ENCODE measurements at places on chromosomes 3 and 15.
A peak's percentile ranks its signal among the peaks of the same experiment; 100 is the strongest.

GRCh38 chr3:177498037-177498857 is 301.0 kb upstream of the TBL1XR1 start:
- no peak for DNase-seq

GRCh38 chr3:140532793-140533330 is 145.0 kb upstream of the TRIM42 start:
- no peak for DNase-seq

GRCh38 chr3:120821426-120821825 is 78.9 kb downstream of the GTF2E1 start:
- no peak for DNase-seq

DNA sequence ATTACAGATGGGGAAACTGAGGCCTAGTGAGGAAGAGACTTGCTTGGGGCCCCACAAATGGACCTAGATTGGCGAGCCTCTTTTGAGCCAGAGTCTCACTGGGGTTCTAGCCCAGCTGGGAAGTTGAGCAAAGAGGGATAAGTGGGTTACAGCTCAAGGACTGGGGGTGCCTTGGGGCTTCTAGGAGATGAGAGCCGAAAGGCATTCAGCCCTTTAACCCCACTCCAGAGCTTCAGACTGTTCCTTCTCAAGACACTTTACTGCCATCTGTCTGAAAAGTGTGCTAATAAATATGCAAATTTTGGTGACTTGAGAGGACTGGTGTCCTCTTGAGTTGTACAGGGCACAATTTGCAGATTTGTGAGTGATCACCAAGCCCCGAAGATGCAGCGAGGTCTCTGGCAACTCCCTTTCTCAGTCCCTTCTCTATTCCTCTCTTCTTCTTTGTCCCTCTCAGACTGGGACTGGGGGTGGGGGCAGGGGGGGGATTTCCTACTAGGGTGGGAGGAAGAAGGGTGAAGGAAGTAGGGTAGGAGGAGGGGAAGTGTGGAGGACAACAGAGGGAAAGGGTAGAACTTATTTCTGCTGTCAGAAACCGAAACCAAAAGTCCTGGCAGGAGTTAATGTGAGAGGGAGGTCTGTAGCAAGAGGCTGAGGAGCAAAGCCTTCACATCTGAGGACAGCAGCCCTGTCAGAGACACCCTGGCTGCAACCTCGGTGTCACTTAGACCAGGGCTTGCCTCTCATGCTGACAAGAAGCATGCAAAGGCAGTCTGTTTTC is 16.2 kb upstream of the ANKDD1A start:
- DNase-seq: peak; percentile 30

DNA sequence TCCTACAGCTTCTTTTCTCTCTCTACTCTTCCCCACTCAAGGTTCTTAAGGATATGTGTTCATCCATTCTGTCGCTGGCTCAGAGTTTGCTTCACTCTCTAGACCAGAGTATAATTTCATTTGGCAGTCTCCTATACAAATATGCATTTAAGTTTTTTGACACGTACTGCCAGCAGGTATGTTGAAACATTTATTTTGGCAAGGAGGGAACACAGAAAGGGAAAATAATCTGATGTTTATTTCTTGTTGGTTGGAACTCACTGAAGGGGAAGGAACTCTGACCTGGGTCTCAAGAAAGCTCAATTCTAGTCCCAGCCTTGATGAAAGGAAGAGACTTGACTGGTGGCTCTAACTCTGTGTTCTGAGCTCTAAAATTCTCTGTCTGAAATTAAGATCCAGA is 21.6 kb downstream of the FANCD2 start:
- no peak for DNase-seq

DNA sequence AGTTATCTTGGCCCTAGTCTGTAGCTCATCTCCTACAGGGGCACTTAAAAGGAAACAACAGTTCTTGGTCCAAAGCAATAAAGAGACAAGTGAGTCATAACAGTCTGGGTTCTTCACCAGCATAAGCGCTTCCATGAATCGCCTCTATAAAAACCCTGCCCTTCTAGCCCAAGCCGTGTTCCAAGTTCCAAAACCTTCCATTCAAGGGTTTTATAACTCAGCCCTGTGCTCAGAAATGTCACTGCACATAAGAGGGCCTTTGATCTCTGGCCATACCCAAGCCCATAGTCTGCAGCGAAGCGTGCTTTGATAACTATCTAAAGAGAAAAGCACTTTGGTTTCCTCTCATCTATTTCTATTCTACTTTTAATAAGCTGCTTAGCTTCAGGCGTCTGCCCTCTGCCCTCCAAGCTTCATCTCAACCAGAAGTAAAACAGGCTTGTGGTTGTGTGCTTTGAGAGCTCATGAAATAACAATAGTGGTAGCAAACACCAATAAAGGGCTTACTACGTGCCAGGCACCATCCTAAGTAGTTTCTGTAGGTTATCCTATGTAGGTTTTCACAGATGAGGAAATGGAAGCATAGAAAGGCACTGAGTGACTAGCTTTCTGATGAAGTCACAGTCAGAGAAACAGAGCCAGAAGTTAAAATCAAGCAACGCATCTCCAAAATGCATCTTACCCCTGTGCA is 64.0 kb upstream of the AKAP13 start:
- peak; percentile 35 for DNase-seq

DNA sequence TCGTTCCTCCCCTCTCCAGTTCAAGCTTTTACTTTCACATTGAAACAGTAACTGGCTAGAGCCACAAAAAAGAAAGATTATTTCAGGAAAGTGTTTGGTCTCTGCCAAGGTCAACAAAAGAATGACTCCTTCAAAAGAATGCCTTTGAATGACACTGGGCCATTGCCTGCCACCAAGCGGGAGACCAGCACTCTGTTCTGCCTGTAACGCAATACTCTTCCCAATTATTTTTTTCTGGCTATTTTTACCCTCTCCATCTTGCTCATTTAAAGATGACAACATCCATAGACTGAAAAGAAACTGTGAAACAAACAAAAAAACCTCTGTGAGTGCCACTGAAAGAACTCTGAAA is 37.3 kb downstream of the EHHADH start:
- no peak for DNase-seq

GRCh38 chr3:14460342-14461005 is 58.1 kb downstream of the SLC6A6 start:
- no peak for DNase-seq

GRCh38 chr3:113556316-113556945 is 24.1 kb downstream of the SIDT1 start:
- DNase-seq: no peak

- no peak for DNase-seq
Measured at GRCh38 chr3:39641274-39641673, 168.1 kb upstream of the MYRIP start.

- DNase-seq: no peak
Measured at GRCh38 chr3:57434041-57434440, 110.1 kb downstream of the DNAH12 start.

GRCh38 chr3:72008226-72008996 is 223.5 kb upstream of the PROK2 start:
- DNase-seq: no peak

- DNase-seq: peak; percentile 25
Measured at GRCh38 chr3:195540027-195540426, 3.1 kb downstream of the PPP1R2 start.

DNA sequence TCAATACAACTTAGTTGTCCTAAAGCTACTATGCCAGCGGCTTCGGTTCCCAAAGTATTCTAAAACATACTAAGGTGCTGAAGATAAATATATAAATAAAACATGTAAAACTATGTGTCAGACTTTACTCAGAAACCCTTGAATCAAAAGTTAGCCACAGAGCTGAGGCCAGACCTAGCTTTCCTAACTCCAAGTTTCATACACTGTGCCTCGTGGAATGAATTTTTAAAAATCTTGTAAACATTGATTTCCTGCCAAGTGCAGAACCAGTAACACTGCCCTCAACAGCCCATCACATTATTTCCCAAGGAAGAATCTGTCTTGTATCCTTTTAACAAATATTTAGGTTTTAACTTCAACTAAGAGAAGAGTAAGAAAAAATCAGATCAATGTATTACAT is 36.4 kb downstream of the TAMM41 start:
- no peak for DNase-seq

DNA sequence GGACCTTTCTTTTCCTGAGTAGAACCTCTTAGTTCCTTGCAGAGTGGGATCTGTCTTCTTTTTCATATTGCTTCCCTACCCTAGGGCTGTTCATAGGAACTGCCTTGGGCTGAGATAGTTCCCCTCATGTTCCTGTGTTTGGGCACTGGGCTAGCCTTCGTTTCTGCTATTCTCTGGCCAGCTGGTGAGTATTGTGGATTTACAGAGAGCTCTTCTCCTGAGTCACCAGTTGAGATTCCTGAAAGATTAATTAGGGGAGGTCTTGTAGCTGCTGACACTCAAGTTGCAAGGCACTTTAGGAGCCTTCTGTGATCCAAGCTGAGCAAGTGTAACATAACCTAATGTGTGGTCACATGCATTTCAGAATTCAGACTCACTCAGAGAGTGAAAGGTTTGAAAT is 30.7 kb downstream of the CHD2 start:
- no peak for DNase-seq

DNA sequence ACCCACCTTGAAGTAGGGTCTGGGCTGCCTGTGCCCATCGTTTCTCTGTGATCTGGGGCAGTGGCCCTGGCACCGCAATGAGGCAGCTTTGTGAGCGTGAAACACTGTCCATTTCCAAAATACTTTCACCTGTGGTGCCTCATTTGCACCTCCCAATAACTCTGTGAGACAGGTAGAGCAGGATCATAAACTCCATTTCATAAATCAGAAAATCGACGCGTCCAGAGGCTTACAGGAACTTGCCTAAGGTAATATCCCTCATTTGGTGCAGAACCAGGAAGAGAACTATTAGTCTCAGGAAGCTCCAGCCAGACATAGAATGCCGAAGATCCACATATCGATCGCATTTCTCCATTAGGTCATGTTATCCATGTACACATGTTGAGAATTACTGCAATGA is 38.2 kb upstream of the SEMA4B start:
- no peak for DNase-seq

- DNase-seq: peak; percentile 28
Measured at GRCh38 chr3:196942915-196943277, 568 bp upstream of the NCBP2 start.

- DNase-seq: no peak
Measured at GRCh38 chr3:190941694-190942260, 79.3 kb upstream of the GMNC start.

DNA sequence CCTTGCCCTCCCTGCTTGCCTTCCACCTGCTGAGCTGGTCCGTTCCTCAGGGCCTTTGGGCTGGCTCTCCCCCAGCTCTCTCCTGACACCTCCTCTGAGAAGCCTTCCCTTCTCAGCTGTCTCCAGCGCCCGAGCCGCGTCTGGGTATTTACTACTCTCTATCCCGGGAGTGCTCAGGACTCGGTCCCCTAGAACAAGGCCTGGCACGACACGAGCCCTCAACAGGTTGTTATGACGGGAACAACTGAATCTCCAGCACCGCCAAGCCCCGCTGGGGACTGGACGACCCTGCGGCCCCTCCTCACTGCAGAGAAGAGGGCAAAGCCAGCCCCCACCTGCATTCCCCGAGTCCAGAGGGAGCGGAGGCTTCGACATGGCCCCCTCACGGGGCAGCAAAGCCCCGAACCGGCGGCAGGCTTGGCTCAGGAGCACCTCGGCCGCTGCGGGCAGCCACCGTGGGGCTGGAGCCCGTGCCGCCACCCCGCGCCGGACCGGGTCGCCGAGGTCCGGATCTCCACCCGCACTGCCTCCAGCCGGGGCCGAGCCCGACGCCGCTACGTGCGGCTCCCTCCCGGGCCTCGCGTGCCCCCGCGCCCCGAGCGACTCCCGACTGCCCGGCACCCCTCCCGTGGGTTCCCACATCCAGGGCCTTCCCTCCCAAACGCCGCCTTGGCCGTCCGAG is 792 bp downstream of the TPRA1 start:
- peak; percentile 30 for DNase-seq

GRCh38 chr3:115922681-115923347 is 299.5 kb downstream of the GAP43 start:
- DNase-seq: no peak

- no peak for DNase-seq
Measured at GRCh38 chr15:47136236-47136635, 581.1 kb upstream of the SEMA6D start.

- no peak for DNase-seq
Measured at GRCh38 chr3:192373586-192373985, 353.8 kb downstream of the FGF12 start.

DNA sequence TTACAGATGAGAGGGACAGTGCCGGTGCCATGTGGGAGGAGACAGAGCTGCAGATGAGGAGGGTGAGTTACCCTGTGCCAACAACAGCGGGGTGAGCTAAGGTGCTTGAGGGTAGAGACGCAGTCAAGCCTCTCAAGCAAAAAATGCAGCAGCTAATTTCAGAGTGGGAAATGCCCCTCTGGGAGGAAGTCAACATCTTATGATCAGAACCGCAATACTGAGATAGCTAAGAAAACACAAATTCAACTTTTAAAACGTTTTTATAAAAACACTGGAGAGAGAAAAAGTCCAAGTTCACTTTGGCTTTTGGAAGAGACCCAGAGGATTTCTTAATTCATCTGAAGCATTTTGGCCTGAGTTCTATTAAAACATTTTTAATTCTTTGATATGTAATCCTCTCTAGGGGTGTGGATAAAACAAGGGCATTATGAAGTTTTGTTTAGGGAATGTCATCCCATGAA is 319.2 kb downstream of the SLC9A9 start:
- peak; percentile 24 for DNase-seq

DNA sequence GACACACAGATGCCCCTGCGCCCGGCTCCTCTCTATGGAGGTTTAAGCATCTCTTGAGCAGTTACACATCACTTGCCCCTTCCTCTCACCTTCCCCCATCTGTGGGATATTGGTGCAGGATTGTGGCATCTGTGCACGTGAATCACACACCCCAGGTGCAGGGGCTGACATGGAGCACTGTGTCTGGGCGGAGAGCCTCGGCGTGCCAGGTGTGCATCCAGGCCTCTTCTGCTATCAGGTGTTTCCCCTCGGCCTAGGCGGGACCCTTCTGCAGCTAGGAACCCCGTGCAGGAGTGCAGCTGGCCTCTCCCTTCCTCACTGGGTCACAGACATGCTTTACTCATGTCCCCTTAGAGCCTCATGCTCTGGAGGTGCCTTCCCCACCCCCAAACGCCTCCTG is 33.4 kb upstream of the MUC13 start:
- DNase-seq: no peak

DNA sequence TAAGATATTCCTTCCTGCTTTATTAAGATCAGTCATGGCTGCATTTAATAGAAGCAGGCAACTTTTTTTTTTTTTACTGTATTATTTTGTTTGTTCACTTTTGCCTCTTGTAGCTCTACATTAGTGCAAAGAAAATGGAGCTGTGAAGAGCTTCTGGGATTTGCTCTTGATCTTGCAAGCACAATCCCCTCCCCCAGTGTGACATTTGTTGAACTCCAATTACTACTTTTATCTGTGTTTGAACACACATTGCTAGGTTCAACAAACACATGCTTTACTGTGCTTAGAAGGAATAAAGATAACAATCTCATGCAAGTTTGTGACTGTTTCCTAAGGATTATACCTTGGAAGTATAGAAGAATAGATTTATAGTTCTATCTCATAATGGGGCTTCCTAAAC is 648.8 kb downstream of the NLGN1 start:
- no peak for DNase-seq

DNA sequence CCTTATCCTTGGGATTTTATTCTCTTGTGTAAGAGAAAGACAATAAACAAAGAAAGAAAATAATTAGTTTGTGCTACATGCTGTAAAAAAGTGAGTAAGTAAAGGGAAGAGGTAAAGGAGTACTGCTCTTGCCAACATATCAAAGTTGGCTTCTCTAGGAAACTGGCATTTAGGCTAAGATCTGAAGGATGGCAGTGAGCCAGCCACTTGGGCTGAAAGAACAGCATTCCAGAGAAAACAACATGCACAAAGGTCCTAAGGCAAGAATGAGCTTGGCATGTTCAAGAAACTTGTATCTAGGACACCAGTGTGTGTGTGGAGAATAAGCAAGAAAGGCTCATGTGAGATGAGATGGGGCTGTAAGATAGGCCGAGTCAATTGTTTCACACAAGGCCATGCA is 245.5 kb upstream of the MANF start:
- no peak for DNase-seq

Data from stimulated activated naive CD8-positive, alpha-beta T cell treated with anti-CD3 and anti-CD28 coated beads, Interleukin-15, Interleukin-2, amounts not matched to agents 100 U/mL and 50 U/mL, for 24 hours (primary cell).